AML-193 (cell line): ENCODE measurements at places on chromosomes 4 and X.

- no peak for DNase-seq
Measured at GRCh38 chrX:154540897-154541535, 5.6 kb downstream of the G6PD start.

GRCh38 chr4:1910643-1911042 is 39.5 kb downstream of the NSD2 start:
- DNase-seq: peak; percentile 13

DNA sequence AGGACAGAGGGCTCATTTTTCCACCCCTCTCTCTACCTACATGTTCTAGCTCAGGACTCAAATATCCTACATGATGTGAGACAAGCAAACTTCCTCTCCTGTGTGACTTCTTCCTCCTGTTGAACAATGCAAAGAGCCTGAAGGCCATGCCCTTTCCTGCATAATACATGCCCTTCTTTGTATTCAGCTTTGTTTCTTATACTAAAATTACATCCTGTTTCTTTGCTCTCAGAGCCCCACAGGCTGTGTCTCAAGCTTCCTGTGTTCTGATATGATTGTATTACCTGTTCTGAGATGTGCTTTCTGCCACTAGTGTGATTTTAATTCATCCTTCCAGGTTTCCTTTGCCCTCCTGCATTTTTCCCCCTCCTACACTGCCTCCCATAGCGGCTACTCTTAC is 166.4 kb upstream of the AFF2 start:
- peak; percentile 24 for DNase-seq

DNA sequence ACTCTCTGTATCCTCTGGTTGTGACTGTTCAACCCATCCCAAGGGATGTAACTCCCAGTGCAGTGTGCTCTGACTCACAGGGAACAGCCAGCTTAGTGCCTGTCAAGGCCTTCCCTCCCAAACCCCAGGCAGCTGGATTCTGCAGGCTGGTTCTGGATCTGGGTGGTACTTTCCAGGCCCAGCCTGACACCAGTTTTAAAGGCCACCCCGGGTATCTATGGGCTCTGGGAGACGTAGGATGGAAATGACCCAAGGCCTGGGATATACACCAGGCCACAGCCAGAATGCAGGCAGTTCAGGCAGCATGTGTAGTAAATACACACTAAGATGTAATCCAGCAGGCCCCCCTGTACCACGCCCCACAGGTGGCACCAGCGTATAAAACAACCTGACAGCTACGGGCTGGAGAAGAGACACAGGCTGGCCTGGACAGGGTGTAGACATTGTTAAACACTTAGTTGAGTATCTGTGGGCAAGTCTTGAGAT is 64.2 kb downstream of the SPINK2 start:
- DNase-seq: no peak

- no peak for DNase-seq
Measured at GRCh38 chrX:38929966-38930421, 128.7 kb downstream of the MID1IP1 start.

DNA sequence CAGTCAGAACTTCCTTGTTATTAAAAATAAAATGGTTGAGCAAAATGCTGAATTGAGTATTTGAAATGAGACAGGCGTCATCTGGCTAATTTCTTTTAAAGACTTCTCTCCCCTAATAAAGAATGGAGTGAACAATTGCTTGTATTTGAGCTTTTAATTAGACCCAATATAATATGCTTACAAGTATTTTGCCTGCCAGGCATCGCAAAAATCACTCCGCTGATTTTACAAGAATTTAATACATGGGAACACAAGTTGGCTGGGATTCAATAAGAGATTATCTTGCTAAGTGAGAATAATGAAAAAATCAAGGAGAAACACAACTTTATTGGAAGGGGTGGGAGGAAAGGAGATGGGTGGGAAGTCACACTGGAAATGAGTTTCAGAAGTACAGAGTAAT is 52.3 kb downstream of the KLF3 start:
- DNase-seq: no peak

DNA sequence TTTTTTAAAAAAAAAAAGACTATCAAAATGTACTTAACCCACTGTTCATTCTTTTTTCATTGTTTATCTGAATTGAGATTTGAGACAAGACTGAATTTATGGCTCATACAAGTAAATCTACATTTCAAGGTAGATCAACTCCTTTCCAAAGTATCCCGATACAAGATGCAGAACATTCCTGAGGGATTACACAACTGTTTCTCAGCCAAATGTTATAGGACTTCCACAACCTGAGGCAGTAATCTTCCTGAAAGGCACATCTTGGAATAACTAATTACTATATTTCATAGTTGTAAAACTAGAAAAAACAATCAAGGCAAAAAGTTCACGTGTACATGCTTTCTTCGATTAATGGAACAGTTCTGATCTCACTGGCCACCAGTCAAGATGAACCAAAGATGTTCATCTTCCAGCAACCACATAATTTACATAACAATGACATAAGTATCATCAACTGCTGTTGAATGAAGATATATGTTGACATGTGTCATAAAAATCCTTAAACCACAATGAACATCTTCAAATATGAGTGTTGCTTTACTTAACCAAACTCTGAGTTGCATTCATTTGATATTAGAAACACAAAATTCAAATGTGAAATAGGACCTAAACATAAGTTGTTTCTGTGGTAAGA is 225.2 kb upstream of the DKK2 start:
- DNase-seq: no peak

GRCh38 chr4:156968479-156968984 is 3.1 kb downstream of the PDGFC start:
- peak; percentile 65 for DNase-seq

GRCh38 chr4:112175840-112176239 is 30.6 kb downstream of the FAM241A start:
- no peak for DNase-seq

DNA sequence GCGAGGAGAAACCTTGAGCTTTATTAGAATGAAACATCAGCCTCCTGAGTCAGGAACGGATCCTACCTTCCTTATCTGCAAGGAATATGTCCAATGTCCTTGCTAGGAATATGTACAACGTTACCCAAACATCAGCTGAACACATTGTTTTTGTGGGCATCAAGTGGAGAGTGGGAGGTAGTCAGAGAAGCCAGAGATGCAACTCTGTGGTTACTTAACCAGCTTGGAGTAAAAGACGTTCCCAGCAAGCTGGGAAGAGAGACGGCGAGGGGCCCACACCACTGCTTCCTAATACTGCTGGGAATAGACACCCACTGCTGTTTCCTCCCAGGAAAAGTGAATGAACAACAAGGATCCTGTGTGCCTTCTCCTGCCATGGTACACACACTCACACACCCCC is 74.4 kb upstream of the PLAC1 start:
- DNase-seq: no peak

- DNase-seq: peak; percentile 48
Measured at GRCh38 chr4:80201252-80202151, 4.2 kb downstream of the PRDM8 start.

DNA sequence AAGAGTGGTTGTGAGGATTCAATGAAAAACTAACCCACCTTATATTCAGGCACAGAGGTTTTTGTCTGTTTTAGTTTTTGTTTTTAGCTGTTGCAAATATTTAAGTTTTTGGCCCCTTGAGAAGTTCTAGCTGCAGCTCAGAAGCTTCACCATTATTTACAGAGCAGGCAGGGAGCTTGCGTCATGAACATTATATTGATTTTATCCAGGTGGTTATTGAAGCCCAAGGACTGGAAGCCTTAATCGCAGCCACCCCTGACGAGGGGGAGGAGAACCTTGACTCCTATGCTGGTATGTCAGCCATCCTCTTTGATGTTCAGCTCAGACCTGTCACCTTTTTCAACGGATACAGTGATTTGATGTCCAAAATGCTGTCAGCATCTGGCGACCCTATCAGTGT is 38.1 kb downstream of the MTTP start:
- no peak for DNase-seq

DNA sequence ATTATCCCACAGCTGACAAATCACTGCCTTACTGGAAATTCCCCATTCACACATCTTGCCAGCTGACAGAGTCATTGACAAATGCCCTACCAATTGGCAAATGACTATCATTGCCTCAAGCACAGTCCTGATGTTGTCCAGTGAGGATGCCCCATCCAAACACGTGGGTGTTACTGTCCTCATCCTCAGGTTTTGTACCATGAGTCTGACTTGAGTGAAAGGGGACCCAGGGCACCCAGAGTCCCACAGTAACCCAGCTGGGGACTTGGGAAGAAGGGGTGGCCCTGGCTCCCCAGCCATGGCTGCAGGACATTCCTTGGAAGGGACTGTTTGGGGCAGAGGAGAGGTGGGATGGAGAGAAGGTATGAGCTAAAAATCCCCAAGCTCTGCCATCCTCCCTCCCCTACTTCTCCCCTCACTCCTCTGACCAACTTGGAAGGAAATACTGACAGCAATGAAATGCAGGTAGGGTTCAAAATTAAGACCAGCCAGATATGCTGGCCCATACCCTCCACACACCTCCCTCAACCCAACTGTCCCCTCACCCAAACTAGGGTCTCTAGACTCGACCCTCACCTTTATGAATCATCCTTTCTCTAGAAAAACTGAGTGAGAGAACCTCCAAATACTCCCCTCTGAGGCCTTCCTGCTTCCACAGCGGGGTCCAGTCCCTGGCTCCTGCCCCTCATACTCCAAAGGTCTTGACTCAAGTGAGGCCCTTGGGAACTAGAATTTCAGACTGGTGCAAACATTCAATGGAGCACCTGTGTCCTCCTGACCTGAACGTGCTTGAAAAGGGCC is 5.1 kb downstream of the TIMP1 start:
- no peak for DNase-seq

GRCh38 chrX:107659768-107660167 is 31.5 kb downstream of the PRPS1 start:
- peak; percentile 28 for DNase-seq

DNA sequence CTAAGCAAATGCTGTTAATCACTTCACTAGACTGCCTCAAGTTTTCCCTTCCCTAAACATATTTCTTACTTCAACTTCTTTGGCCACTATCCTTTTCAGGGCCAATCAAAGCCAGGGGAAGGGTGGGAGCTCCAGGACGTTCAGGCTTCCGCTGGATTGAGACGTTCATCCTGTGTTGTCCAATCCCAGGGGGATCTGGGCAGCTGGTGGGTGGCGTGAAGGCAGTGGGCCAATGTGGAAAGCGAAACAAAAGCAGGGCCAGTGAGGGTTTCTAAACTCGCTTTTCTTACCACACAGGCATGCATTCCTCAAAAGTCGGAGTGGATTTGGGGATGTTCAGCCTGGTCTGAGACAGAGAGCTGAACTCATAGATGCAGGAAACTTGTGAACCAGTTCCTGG is 7.6 kb downstream of the CXCL13 start:
- DNase-seq: no peak

DNA sequence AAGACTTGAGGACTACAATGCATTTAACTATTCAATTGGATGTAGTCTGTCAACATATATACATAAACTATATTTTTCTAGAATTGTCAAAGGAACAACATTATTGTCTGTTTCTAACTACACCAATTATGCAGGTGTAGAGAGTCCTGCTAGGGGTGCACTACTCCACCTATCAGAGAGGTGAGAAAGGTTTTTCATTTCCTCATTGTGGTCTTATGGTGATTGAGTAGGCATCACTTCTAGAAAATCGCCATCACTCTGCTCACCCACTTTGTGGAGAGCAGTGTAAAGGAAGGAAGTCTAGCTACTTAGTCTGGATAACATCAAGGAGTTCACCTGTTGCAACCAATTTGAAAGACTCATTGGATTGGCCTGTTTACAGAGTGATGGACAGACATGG is 4.4 kb upstream of the ADH1C start:
- DNase-seq: no peak

- no peak for DNase-seq
Measured at GRCh38 chr4:140837736-140838135, 81.6 kb upstream of the TBC1D9 start.

DNA sequence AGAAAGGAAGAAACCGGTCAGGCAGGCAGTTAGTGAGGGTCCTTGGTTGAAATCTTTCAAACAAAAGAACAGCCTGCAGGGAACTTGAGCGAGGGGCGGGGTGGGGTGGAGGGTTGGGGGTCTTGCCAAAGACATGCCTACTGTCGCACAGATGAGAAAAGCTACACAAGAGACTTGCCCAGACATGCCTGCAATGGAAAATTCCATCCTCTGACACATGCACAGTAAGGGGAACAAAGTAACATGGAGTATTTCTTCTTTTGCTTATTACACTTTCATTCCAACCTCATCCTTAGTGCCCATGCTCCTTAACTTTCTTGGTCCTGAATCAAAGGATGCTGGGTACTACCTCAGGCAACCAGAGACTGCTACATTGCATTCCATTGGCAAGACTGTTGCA is 1491.2 kb downstream of the STIM2 start:
- DNase-seq: no peak

DNA sequence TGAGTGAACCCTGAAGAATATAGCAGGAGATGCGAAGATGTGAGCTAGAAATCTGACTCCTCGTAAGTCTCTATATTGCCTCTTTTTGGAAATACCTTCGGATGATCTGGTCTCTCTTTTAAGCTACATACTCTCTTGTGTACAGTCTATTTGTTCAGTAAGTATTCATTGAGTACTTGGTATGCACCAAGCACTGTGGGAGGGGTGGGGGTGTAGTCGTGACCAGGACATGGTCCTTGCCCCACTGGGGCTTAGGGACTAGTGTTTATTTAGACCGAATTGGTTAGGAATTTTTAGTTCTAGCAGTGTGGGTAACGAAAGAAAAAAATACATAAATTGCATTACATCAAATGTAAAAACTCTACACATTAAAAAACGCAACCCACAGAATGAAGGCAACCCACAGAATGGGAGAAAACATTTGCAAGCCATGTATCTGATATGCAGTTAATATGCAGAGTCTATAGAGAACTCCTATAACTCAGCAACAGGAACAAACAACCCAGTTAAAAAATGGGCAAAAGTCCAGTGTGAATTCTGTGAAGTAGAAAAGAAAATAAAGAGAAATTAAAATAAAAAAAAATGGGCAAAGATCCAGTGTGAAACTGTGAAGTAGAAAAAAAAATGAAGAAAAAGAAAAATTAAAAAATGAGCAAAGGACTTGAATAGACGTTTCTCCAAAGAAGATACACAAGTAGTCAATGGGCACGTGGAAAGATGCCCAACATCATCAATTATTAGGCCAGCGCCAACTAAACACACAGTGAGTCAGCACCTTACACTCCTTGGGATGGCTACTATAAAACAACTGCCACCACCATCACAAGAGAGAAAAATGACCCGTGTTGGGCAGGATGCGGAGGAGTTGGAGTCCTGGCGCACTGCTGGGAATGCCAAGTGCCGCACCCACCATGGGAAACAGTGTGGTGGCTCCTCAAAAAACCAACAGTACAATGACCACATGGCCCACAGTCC is 43.8 kb downstream of the RGS12 start:
- DNase-seq: no peak

DNA sequence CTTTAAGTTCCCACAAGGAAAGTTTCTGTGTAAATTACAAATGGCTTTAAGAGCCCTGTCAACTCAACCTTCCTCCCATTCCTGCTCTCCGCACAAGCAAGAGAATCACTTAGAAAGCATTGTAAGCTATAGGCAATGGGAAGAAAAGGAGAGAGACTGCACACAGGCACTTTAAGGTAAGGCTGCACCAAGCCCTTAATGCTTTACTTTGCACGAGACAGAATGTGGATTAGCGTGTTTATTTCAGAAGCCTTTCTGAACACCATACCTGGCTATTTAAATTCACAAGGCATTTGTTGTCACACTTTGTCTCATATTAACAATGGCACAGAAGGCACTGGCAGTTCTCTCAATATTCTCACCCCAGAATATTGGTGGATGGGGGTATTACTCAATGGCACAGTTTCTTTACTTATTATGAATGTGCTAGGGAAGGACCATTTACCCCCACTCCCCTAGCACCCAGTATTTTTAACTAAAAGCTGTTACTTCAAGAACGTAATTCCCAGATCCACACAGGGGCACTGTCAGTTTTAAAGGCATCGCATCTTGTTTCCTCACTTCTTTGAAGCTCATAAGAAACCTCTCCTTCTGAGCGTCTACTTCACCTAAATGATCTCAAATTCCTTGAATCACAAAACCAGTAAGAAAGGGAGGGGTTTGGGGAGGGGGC is 150.0 kb downstream of the MAML3 start:
- DNase-seq: no peak
